ENCODE measurements at places on chromosomes 2 and 18. TPM values are rescaled to one million over a fixed set of nuclear protein-coding genes. Genes with fewer than 3 reads are reported as not detected.

The SERPINB3 gene
- total RNA-seq: not detected

The TRABD2A gene
- total RNA-seq: not detected

The CHST9 gene
- not detected for total RNA-seq

DNA sequence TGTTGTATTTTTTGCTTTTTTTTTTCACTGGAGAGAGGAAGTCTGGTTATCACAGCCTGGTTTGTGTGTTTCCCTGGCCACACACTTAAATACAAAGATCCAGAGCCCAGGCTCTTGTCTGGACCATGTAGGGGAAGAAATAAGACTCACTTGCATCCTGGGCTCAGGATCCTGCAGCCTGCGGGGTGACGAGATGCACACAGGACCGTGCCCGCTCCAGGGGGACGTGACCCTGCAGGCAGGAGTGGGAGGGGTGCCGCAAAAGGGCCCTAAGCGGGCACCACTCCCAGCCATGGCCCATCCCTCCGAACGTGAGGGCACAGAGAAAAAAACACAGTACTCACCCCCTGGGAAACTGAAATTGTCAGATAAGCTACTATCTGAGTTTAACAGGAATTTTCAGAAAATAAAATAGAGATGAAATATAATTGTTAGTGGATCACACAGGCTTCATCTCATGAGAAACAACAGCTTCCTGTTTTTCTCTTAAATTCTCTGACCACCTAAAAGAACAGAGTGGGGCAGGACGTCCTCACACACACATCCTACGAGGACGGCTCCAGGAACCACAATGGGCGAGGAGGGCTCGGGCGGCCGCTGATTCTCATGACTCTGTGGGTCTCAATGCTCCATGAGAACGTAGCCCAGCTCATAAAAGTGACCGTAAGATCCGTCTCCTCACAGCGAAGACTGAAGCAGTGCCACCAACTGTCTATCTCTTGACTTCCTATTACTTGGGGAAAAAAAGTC, 142.6 kb upstream of the ALKAL2 start:
- no peak for DNase-seq
- no peak overlapping the region for H3K4me3 ChIP-seq
- peaks cover 5% of the 10 kb centered on the region for H3K27me3 ChIP-seq
- no peak overlapping the region for H3K27ac ChIP-seq

DNA sequence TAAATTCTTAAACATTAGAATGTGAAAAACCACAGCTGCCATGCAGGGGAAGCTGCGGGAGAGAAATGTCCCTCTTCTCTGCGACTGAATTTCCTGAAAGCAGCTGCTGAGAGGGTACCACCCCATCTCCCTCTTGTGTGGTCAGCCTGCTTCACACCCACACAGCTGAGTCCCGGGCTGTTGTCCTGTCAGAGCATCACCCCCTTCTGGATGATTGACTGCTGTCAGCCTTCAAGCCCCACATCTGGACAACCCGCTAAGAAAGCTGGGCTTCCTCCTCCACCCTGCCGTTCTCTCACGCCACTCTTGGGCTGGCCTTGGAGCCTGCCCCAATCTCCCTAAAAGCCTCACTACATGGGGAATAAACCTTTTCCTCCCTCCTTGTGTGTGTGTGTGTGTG, 26.0 kb downstream of the SH3YL1 start:
- no peak overlapping the region for H3K27ac ChIP-seq
- no peak overlapping the region for H3K4me3 ChIP-seq
- no peak for DNase-seq
- H3K27me3 ChIP-seq: no peaks in the 10 kb centered on the region

The KLF11 gene
- 21.1 TPM for total RNA-seq

DNA sequence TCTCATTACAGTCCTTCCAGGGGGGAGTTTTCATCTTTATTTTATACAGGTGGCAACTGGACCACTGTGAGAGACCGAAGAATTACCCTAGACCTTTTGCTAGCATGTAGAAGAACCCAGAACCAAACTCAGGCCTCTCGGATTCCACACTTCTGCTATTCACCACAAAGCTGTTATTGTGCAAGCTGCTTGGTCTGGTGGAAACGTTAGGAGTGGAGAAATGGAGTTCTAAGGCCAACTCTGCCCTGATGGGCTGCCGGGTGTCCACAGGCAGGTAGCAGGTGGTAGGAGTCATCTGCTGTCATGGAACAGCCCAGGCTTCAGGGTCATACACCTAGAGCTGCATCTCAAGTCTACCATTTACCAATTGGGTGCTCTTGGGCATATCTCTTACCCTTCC, 218.8 kb downstream of the BCL11A start:
- H3K27ac ChIP-seq: no peak overlapping the region
- H3K27me3 ChIP-seq: peaks cover 10% of the 10 kb centered on the region
- no peaks in the 10 kb centered on the region for H3K4me1 ChIP-seq
- no peaks in the 10 kb centered on the region for H3K36me3 ChIP-seq

- H3K36me3 ChIP-seq: no peaks in the 10 kb centered on the region
- no peak for DNase-seq
- H3K4me1 ChIP-seq: no peaks in the 10 kb centered on the region
- H3K27ac ChIP-seq: no peak overlapping the region
These were observed 321.8 kb upstream of the CWC22 start for GRCh38 chr2:180328795-180329422.
